Fibroblast of skin of left biceps (primary cell): ENCODE measurements at places on chromosomes 1 and 21.

DNA sequence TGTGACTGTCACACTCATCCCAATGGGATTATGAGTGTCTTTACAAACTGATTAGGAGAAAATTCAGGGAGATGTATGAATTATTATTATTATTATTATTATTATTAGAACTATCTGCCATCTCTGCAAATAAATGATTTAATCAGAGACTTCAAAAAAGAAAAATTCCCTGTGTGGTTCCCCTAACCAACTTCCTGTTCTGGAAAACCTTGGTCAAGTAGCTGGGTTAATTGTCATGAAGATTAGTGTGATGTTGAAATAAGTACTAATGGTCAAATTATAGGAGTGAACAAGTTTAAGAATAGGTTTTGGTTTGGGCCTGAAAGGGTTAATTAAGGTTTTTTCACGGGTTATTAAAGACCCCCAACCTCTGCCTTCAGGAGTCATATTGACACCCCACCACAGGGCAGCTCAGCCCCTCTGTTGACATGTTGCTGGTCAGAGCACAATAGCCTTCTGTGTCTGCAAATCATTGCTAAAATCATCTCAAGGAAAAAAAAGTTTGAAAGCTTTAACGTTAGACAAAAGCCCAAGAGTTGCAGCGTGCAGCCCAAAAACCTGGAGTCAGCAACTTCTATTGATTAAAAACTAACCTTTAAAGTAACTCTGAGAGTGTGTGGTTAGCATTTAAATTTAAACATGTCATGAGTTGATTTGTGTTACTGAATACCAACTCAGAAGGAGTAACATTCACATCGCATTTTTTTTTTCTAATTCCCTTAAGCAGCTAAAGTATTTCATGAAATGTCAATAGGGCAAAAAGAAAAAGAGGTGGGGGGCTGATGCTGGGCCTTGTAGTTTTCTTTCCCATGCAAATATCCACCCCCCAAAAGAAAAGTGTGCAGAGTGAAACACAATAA, 272.5 kb downstream of the TM2D1 start:
- DNase-seq: no peak

DNA sequence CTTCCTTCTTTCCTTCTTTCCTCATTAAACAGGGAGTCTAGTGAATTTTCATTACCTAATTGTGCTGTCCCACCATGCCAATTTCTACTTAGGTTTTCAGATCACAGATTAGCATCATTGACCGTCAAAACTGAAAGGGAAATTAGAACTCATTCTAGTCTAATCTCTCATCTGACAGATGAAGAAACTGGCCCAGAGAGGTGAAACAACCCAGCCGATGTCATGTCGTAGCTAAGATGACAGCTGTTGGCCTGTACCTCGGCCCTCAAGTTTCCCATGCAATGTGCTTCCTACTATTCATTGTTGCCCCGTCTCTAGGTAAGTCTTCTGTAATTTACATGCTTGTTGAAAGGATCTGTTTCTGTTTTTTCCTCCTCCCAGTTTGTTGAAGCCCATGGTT, 128.2 kb upstream of the KIAA0040 start:
- no peak for DNase-seq

- DNase-seq: no peak
Measured at GRCh38 chr21:45371081-45371480, 33.9 kb upstream of the COL18A1 start.

- no peak for DNase-seq
Measured at GRCh38 chr1:4090976-4091660, 191.0 kb upstream of the C1orf174 start.

DNA sequence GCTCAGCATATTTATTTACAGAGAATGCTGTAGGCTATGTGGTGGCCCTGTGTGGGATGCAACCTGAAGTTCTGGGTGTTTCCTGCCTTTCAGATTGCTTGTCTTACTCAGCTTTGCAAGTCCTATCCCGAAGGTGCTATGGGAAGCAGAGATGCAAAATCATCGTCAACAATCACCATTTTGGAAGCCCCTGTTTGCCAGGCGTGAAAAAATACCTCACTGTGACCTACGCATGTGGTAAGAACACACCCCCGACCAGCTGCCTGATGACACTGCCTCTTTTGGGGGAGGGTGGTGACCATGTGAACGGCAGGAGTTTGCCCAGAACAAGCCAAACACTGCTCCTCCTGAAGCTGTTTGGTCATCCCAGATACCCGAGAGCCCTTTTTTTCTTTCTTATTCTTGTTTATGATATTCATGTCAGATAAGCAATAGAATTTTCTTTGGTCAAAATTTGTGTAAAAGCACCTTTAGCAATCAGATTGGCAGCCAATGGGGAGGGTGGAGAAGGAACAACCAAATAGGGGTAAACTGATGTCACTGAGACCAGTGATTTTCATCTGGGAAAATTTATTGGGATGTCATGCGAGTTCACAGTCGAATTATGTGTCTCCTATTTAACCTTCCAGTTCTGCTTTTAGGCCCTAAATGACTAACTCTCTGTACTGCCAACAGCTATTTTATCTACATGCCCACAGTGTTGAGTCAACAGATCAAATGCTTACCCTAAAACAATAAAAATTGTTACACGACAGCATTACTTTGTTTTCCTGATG, 82.6 kb downstream of the EVA1C start:
- no peak for DNase-seq

DNA sequence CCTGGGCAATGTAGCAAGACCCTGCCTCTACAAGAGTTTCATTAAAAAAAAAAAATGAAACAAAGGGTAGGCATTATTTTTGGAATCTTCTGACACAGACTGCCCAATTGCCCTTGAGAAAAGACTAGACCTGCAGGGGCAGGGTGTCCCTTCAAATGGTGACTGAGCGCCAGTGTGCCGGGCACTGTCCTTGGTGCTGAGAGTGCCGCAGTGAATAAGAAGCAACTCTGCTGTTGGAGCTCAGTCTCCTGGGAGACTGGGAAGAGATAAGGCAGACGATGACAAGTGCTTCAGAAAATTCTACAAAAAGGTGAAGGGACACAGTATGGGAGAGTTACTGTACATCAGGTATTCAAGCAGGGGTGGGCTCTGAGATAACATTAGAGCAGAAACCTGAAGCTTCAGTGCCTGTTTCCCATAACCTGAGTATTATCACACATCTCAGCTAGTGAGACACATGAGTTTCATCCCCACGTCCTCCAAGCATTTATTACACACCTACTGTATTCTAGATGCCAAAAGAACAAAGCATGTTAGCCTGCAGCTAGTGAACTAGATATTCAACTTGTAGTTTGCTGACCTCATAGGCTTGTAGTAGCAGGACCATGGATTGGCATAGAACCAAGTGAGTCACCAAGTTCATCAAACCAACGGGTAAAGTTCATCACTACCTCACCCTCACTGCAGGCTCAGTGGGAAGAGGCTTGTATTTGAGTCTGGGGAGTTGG, 18.4 kb upstream of the RPL11 start:
- no peak for DNase-seq

- DNase-seq: peak; percentile 77
Measured at GRCh38 chr21:25670726-25671125, 31.7 kb downstream of the JAM2 start.

GRCh38 chr1:226625326-226625725, 76.8 kb downstream of the STUM start:
- no peak for DNase-seq

DNA sequence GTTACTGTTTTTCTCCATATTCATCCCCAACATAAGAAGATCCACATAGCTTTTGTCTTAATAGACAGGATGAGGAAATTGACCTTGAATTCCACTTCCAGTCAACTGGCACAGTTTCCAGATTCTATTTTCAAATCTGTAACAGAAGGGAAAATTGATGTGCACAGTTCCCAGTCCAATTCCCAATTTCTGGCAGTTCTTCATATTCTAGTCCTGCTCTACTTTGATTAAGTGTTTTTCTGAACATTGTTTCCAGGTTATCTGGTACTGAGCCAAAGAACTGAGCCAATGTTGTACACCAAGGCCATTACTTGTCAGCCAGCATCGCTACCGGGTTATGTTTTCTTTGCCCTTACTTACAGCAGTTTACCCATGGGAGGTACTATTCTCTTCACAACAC, 1755.4 kb downstream of the PLA2G4A start:
- DNase-seq: no peak

DNA sequence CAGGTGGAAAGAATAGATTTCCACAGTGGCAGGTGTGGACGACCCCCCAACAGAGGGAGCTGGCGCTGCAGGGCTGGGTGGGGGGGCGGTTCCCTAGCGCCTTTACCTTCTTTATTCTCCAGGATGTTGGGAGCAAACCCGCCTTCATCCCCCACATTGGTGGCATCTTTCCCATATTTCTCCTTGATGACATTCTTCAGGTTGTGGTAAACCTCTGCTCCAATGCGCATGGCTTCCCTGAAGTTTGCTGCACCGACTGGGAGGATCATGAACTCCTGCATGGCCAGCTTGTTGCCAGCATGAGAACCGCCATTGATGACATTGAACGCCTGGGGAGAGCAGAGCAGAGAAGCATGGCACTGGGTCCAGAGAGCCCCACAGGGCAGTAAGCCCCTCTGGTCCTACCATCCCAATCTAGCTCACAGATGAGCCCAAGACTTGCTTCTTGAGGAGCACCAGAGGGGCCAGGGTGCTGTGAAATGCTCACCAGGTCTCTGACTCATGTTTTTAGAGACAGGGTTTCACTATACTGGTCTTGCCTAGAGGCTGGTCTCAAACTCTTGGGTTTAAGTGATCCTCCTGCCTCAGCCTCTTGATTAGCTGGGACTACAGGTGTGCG, 12.2 kb downstream of the ENO1 start:
- no peak for DNase-seq

- DNase-seq: no peak
Measured at GRCh38 chr1:205260948-205261732, 33.4 kb downstream of the TMCC2 start.
